Activated CD4-positive, alpha-beta T cell treated with anti-CD3 and anti-CD28 coated beads, Interleukin-2, amount 50 U/mL, for 48 hours (primary cell): ENCODE measurements at places on chromosomes 2 and 18.

DNA sequence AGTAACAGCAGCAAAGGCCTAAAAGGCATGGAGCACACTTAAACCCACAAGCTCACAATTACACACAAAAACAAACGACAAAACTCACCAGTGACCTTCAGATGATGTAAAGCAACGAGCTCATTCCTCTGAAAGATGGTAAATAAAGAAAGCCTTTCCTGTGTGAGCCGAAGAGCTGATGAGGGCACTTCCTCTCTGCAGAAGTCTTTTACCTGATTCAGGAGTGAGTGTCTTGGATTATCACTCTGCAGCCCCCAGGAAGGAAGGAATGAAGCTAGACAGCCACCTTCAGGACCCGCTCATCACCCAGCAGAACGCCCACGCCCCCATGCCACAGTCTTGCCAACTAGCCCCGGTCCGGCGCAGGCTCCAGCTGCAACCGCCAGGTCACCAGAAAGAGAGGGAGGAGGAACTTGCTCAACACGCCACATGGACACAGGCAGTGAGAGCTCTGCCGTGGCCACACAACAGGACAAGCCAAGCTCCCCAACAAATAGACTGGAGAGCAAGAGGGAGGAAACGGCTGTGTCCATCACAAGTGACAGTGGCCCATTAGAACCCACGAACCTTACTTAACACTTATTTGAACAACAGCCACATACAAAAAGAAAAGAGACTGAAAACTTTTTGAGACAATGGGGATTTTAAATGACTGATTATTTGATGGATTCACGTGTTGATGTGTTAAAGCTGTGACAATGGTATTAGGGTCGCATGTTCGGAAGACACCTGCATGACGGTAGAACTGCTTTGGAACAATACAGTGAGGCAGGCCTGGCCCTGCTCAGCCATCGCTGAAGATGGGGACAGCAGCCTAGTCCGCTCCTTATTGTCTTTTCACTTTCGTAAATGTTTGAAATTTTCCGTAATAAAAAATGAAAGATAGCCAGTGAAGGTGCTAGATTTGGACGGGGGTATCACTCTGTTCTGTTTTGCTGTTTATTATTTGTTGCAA lies 127.3 kb downstream of the HDAC4 start:
- DNase-seq = no peak

GRCh38 chr2:159086342-159086741 lies 117.9 kb downstream of the TANC1 start:
- DNase-seq = no peak

GRCh38 chr2:241906826-241907570 lies 37.5 kb downstream of the RTP5 start:
- no peak for DNase-seq

GRCh38 chr2:95539836-95540235 lies 52.0 kb upstream of the TRIM43 start:
- no peak for DNase-seq

GRCh38 chr2:122007126-122007525 lies 251.7 kb downstream of the TSN start:
- DNase-seq = no peak

DNA sequence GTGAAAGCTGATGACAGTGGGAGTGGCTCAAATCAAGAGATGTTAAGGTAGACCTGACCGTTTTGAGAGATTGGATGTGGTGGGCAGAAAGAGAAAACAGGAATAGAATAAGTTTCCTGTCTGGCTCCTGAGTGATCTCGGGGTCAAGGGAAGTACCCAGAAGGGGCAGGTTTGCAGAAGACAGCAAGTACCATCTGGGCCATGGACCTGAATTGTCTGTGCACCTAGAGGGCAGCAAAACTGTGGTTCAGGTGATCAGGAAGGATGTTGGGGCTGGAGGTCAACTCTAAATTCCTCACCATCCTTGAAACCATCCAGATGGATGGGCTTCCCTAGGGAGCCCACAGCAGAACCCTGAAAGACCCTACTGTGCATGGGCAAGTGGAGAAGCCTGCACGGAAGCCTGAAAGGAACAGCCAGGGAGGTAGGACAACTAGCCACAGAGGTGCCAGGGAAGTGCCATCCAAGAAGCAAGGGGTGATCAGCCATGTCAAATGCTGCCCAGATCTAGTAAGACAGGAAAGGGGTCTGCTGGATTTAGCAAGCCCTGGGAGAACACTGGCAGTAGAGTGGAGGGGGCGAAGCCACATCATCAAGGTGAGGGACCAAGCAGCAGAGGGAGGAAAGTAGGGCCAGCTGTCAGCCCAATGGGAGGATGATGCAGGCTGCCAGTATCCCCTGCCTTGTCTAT lies 8.0 kb downstream of the TEX261 start:
- no peak for DNase-seq

DNA sequence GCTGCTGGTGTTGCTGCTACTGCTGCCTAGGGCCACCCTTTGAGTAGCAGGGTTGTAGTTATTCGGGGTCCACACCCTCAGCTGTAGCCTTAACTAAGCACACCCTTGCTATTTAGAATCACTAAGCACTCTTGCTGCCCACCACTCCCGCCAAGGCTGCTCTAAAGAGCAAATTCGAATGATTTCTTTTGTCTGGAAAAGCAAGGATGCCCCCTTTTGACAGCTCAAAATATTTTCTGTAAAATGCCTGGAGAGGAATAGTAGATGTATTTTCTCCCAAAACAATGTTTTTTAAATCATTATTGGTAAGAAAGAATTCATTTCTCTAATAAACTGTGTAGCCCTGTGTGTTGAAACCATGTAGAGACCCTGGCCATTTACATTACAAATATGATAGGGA lies 80.8 kb upstream of the PAPOLG start:
- DNase-seq = no peak

- DNase-seq = no peak
Observed at GRCh38 chr2:229752970-229753729, 38.8 kb upstream of the DNER start.

DNA sequence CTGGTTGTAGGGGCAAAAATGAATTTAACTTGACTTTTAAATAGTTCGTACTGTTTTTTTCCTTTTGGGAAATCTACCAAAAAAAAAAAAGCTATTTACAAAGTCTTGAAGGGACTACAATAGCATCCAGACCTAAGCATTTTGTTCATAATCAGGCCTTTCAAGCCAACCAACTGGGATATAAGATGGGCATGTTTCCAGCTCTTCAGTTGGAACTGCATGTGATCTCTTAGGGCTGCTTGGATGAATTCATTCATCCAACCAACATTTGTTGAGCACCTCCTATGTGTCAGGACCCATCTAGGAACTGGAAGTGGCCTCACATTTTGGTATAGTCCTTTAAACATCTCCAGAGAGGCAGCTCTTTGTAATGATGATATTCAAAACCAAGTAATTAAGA lies 98.6 kb downstream of the AAK1 start:
- DNase-seq = no peak

- peak; percentile 36 for DNase-seq
Observed at GRCh38 chr2:88692187-88692586, 714 bp downstream of the RPIA start.

- DNase-seq = no peak
Observed at GRCh38 chr2:19611491-19612332, 253.3 kb upstream of the OSR1 start.

DNA sequence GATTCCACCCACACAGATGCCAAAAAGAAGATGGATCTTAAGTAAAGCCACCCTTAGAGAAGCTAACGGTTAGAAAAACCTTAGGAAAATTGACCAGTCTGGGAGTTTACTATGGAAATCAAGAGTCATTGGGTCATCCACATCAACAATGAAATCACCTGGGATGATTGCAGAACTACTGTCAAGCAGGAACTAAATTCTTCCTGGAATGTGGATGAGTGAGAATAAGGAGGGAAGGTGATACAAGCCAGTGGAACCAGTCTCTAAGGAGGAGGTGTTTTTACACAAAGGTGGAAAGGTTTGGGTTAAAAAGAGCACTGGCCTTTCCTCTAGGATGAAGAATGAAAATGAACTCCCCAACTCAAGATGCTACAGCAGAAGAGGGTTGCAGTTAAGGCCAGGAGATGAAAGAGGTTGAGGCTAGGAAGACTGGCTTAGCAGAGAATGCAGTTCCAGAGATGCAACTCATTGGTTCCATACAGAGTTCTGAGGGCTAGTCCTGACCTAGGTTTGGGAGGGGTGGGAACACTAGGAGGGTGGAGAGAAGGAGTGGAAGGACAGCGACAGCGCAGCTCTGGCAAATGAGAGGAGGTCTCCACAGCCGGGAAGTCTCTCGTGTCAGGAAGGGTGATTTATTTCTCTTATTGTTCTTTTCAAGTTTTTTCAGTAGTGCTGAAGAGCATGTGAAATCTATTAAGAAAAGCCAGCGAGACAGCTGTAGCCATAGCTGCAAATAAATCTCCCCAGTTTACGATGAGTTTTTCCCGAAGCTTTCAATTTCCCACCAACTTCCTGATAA lies 27.7 kb upstream of the KDM3A start:
- no peak for DNase-seq

DNA sequence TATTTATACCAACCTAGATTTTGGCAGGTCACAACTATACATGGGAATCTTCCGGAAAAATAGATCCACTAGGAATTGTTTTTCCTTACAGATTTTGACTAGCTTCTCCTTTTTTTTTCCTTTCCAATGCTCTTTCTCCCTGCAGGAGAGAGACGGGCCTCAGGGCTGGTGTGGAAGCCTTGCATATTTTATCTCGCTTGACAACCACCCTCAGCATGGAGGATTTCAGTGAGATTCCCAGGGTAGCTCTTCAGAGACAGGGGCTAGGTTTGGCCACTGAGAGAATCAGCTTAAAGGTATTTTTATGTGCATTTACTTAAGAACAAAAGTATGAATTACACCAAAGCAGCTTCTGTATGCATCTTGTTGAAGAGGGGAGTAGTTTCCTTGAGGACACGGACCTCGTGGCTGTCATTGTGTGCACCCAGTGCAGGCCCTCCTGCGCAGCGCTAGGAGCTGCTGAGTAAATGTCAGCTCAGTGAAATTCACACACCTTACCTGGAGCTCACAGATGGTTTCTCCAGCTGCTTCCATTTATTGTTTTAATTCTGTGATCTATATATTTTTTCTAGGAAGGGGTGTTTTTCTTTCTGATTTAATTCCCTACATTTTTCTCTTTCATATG lies 54.4 kb downstream of the TRAPPC12 start:
- no peak for DNase-seq

DNA sequence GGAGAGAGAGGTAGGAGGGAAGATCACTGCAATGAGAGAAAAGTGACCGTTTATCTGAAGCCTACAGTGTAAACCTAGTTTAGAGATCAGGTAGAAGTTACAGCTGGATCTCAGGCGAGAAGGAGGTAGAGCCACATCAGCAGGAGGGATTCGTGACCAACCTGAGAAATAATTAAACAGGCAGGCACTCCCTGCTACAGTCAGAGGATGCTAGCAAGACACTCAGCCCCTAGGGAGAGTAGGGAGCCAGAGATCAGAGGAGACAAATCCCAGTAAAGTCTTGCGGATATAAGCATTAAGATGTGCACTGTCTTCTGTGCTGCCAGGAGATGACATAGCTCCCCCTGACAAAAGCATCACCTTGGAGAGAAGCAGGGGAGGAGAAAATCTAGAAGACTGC lies 629.1 kb upstream of the SLC39A10 start:
- DNase-seq = no peak

DNA sequence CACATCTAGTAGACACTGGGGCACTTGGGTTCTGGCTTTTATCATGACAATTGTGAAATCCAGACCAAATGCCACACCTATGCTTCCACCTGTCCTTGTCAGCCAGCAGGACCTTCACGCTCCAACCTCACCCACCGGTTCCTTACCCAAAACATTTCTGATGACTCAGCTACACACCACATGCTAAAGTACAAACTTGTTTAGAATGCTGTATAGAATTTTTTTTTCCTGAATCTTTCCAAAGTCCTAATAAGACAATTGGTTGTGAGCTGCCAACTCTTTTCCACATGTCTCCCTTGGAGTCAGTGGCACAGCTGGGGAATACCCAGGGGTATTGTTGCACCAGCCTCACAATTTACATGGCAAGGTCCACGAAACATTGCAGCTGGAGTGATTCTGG lies 75.5 kb upstream of the LPIN2 start:
- DNase-seq = no peak

- DNase-seq = no peak
Observed at GRCh38 chr2:51960841-51961335, 929.0 kb upstream of the NRXN1 start.

- DNase-seq = no peak
Observed at GRCh38 chr18:45677276-45677807, 46.6 kb upstream of the SLC14A1 start.
